Tongue (tissue), 3 donors: ENCODE measurements at places on chromosomes 2 and 18. TPM values are rescaled to one million over a fixed set of nuclear protein-coding genes. Genes with fewer than 3 reads are reported as not detected.
A peak's percentile ranks its signal among the peaks of the same experiment; 100 is the strongest.

GRCh38 chr2:101337877-101338276, 29.4 kb upstream of the RNF149 start:
- DNase-seq, result no peak

DTNA gene
- total RNA-seq, result 105 TPM

DNA sequence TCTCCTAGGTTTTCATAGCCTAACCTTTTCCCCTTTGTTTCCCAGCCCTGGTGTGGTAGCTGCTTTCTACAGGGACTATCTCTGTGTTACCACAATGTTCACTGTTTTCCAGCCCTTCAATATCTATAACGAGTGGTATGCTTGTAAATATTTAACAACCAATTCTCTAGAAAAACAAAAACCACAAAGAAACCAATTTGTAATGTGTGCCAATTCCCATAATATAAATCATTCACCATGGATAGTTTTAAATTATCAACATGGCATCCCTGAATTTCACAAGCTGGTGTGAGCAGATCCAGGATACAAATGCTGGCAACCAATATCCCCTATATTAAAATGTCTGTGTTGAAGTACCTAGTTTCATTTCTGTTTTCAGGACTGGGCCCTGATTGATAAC, 207.5 kb upstream of the FBXO11 start:
- DNase-seq, result no peak

- no peak for DNase-seq
These were observed 438.8 kb upstream of the CDH20 start for GRCh38 chr18:60894254-60894945.

GRCh38 chr2:46431481-46432235, 47.7 kb upstream of the TMEM247 start:
- no peak for DNase-seq

C2orf66 gene
- not detected for total RNA-seq

DNA sequence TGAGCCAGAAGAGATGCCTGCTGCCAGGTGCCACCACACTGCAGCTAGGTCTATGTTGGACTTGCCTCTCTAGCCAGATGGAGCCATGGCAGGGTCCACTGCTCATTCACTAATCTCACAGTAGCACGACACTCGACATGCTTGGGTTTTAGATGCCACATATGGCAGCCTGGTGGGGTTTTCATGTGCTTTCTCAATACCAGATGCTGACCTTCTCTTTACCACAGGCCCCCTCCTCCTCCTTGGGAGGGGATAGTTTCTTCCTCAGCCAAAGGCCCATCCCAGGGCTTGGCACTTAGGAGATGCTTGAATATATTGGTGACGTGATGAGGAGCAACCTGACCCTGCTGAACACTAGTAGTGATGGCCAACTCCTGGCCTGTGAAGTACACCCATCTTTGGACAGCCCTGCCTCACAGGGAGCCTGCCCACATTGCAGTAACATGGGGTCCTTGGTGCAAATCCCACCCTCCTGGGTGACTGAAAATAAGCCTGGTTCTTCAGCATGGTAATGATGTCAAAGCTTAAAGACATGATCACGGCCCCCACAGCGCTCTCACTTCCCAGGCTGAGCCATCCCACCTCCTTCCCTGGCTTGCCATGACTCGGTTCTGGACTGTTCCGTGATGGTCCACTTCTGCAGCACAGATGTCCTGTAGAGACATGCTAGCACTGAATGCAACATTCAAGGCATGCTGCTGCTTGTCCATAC, 227.5 kb downstream of the SH3RF3 start:
- no peak for DNase-seq

DNA sequence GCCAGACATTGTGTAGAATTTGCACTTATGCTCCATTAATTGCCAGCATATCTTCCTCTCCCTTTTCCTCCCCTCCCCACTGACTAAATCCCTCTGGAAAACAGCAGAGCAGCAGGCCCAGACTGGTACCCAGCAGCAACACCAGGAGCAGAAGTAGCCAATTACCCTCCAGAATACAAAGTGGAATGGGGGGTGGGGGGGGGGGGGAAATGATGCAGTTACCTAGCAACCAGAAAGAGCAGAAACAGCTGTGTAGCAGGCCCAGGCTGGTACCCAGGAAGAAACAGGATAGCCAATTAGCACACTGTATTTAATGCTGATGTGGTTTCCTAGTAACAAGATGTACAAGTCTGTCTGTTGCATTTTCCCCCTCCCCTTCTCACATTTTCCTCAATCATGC, 52.3 kb downstream of the KLF7 start:
- peak; percentile 6 for DNase-seq

- DNase-seq, result no peak
These were observed 130.8 kb upstream of the NT5C1B start for GRCh38 chr2:18719978-18720775.

DNA sequence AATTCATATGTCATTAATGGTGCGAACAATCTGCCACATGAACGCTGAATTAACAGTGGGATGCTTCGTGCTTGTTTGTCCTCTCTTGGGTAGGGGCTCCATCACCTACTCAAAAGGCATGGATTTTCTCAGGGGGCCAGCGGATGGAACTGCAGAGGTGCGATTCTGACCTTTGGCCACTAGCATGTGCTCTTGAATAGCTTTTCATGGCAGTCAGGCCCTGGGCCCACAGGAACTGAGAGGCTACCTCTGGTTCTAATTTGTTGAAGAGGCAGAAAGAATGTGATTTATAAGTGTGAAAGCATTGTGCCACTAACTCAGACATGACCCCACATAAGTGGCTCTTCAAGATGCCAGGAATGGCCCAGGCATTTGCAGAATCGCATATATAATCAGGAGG, 283.2 kb downstream of the INSIG2 start:
- DNase-seq, result peak; percentile 47

GRCh38 chr2:190891372-190891771, 10.8 kb downstream of the GLS start:
- no peak for DNase-seq

DNA sequence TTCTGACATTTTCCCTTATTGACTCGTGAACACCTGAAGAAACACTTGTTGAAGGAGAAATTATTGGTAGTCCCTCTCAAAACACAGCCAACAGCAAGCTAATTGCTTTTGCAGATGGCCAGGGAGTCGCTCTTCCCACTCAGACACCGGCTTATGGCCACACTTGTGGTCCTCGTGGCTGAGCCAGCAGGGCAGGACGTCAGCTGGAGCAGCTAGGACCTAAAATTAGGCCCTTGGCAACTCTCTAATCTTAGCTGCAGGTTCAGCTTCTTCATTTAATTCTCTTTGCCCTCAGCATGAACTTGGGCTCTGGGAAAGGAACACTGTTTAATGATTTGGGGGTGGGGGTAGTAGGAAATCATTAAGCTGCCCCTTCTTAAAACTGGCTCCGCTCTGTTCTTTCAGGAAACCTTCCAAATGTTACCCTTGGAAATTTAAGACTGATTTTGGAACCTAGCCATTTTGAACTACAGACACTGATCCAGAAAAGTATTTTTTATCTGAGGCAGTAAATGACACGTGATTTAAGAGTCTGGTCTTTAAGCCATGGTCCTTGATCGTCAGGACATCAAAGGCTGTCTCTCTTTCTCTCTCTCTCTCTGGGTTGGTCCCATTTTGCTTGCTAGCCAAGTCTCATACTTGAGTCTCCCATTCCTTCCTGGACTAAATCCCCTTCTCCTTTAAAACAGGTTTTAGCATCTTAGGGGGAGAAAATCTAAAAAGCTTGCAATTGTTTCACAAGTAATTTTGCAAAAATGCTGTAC, 77.5 kb downstream of the CDK15 start:
- DNase-seq, result peak; percentile 83

DNA sequence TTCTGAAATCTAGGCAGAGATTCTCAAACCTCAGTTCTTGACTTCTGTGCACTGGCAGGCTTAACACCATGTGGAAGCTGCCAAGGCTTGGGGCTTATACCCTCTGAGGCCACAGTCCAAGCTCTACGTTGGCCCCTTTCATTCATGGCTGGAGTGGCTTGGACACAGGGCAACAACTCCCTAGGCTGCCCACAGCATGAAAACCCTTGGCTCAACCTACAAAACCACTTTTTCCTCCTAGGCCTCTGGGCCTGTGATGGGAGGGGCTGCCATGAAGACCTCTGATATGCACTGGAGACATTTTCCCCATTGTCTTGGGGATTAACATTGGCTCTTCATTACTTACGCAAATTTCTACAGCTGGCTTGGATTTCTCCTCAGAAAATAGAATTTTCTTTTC, 46.7 kb downstream of the TANC1 start:
- DNase-seq, result no peak

DNA sequence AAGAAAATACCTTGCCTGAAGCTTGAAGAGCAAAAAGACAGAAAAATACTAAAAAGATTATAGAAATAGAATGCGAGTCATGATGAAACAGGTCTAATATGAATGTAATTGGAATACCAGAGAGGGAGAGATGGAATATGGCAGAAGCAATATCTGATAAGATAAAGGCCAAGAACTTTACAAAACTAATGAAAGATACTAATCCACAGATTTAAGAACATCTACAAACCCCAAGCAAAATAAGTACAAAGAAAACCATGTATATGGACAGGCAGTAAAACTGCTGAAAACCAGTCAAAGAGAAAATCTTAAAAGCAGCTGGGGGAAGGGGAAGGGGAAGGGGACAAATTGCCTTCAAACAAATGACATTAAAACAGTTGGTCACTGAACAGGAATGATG, 67.0 kb downstream of the PIGN start:
- DNase-seq, result no peak

DNA sequence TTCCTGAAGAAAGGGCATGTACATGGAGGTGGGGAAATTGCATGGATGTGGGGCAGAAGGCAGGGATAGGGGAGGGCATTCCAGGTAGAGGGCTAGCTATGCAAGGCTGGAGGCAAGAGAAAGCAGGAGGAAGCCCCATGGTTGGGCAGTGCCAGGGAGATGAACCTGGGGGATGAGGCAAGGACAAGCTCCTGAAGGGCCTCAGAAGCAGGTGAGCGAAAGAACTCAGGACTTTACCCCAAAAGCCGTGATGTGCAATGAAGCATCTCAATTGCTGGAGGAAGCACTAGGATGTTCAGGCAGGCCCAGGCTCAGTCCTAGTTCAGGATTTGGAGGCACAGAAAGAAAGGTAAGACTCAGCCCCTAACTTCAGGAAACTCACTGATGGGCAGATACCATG, 117.0 kb upstream of the EPAS1 start:
- no peak for DNase-seq

- DNase-seq, result no peak
These were observed 9.6 kb downstream of the SIX3 start for GRCh38 chr2:44951124-44951523.

DNA sequence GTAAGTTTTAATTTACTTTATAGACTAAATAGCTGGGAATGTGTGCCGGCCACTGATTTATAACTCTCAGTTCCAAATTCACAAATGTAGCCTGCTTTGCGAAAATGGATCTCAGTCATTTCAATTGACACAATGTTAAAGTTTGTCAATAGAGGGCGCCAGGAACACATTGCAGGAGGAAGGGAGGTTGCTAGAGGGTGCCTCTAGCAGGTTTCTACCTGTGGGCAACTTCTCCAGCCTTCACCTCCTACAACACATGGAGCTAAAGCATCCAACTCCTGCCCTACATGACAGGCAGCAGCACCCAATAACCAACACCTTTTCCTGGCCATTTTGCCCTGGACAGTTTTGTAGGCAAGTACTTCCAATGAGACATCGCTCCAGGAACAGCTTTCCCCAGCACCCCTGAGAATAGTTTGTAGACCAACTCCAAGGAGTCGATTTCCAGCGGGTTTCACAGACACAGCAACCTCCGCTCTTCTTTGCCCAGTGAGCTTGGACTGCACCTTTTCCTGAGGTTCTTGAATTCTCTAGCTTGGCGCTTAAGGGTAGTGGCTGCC, 784.8 kb upstream of the CDH2 start:
- peak; percentile 18 for DNase-seq

DNA sequence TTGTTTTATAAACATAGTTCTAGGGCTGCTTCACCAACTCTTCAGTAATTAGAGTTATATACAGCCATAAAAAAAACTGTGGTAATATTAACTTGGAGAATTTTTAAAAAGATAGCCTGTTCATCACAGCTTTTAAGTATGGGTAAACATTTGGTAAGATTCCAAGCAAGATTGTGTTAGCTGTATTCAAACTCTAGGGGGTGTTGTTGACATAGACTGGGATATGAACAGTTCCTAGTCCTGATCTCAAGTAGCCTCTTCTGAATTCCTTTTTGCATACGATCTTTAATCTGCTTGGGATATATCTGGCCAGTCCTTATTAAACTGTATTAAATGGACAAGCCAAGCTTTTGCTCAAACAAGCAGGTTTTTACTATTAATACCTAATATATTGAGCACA, 13.4 kb downstream of the NOP58 start:
- peak; percentile 47 for DNase-seq

GRCh38 chr2:233486778-233487552, 79.6 kb downstream of the USP40 start:
- DNase-seq, result no peak

GRCh38 chr2:10820978-10821695, 8.6 kb upstream of the PDIA6 start:
- DNase-seq, result no peak

ARID5A gene
- total RNA-seq, result 21.1 TPM

- no peak for DNase-seq
These were observed 240.2 kb downstream of the DYSF start for GRCh38 chr2:71693286-71694270.

CRYGD gene
- total RNA-seq, result not detected

DNA sequence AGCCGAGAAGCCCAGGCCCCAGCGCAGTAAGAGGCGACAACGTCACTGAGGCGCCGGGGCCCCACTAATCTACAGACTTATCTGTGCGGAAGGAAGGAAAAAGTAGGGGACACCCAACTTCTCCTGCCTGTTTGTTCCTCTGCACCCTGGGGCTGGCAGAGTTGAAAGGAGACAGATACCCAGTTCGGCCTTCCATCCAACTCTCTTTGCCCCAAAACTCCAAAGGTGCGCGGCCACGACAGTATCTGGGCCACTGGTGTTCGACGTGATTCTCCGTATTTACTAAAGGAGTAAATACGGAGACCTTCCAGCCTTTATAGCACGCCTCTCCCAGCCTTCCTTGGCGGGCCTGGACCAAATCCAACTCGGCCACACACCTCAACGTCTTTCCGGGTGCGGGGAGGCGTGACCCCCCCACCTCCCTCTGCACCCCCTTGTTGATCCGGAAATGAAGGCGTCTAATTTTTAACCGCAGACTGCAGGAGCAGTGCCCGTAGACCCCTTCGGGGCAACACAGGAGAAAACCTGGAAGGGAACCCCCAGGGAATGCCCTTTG, 1.6 kb downstream of the SMAD7 start:
- peak; percentile 43 for DNase-seq

DNA sequence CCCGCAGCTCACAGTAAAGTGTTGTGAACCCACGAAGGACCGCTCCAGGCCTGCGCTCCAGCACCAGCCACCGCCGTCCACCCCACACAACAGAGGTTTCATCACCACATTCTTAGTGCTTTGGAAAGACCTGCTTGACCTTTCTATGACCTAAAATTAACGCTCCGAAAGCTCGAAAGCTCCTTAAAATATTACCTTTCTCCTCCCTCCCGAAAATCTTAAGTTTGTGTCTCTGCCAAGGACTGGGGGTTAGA, 149.2 kb downstream of the TWIST2 start:
- DNase-seq, result no peak

DNA sequence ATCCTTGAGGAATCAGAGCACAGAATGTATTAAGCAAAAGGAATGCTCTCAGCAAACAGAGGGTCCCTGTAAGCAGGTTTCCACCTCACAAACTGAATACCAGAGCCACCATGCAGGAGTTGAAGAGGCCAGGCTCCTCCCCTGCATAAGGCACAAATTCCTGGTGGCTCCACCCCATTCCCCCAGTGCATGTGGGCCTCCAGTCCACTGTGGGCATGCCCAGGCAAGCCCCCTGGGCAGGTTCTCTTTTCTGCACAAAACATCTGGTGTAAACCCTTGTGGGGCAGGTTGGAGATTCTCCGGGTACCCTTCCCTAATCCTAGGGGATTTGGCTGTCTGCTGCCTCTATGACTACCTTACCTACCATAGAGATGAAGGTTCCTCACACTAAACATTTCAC, 166.5 kb downstream of the PTPRM start:
- DNase-seq, result no peak
